ENCODE measurements at places on chromosomes 12 and 14. TPM values are rescaled to one million over a fixed set of nuclear protein-coding genes. Genes with fewer than 3 reads are reported as not detected.

WIF1 gene
- total RNA-seq, result not detected

CLEC7A gene
- total RNA-seq, result 0.26 TPM

LGR5 gene
- not detected for total RNA-seq

ZC3H14 gene
- total RNA-seq, result 33.5 TPM

C12orf56 gene
- not detected for total RNA-seq

KCNA5 gene
- total RNA-seq, result not detected

GRCh38 chr14:57480051-57480450 is 13.6 kb downstream of the CCDC198 start:
- no peak for ATAC-seq

DNA sequence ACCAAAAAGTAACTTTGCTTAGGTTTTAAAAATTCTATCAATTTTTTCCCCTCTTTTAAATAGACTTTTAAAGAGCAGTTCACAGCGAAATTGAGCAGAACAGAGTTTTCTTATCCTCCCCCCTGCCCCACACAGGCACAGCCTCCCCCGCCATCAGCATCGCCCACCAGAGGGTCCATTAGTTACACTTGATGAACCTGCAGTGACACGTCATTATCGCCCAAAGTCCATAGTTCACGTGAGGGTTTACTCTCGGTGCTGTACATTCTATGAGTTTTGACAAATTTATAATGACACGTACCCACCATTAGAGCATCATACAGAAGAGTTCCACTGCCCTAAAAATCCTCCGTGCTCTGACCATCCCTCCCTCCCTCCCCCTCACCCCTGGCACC is 58.4 kb downstream of the FZD10 start:
- no peak for ATAC-seq

DNA sequence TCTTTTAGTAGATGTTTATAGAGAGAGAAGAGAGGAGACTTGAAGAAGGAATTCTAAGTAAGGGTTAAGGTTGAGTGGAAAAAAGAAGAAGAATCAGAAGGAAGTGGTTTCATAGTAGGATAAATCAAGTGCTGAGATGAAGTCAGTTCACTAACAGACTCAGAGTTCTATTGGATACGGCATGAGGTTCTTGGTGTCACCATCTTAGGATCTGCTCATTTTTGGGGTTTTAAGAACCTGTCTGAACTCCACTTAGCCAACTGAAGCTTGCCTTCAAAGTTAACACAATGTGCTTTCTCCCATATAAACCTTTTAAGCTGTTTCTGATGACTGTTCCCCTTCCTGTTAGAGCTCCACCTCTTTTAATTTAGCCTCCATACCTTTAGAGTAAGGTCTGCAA is 152.6 kb downstream of the PRKCH start:
- no peak for ATAC-seq

DNA sequence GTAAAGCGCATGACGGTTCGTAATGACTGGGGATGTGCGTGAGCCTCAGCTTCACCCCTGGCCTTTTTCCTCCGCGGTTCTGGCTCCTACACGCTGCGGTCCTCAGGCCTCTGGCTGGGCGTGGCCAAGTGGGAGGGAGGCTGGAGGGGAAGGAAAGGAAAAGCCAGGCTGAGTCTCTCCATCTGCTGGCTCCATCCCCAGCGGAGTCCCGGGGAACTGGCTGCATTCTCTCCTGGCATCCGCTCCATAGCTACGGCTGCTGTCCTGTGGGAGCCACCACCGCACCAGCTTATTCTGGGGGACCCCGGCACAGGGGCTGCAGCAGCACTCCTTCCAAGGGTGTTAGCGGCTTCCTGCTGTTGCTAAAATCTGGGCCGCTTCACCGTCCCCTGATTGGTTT is 68.2 kb upstream of the SLC24A4 start:
- no peak for ATAC-seq

DNA sequence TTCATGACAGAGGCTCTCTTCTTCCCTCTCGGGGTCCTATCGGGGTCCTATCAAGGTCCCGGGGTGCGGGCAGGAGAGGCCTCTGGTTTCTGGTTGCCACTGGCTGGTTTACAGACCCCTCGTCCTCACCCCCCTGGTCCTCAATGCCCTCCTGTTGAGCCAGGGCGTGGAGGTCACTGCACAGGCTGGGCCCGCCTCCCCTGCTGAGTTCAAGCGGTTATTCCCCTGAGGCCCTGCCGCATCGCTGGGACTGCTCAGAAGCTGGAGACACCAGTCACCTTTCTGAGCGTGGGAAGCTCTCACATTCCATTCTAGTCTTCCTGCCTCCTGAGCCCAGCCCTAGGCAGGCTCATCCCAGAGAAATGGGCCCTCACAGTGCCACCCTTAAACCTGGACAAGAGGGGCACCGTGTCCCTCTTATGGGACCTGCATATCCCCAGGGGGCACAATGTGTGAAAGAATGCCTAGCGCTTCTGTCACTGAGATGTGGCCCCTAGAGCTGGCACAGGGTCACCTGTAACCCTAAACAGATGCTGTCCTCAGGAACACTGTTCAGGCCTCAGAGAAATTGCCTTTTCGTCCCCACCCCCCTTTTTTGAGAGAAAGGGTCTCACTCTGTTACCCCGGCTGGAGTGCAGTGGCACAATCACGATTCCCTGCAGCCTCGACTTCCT is 177.7 kb upstream of the RGS6 start:
- ATAC-seq, result no peak

DNA sequence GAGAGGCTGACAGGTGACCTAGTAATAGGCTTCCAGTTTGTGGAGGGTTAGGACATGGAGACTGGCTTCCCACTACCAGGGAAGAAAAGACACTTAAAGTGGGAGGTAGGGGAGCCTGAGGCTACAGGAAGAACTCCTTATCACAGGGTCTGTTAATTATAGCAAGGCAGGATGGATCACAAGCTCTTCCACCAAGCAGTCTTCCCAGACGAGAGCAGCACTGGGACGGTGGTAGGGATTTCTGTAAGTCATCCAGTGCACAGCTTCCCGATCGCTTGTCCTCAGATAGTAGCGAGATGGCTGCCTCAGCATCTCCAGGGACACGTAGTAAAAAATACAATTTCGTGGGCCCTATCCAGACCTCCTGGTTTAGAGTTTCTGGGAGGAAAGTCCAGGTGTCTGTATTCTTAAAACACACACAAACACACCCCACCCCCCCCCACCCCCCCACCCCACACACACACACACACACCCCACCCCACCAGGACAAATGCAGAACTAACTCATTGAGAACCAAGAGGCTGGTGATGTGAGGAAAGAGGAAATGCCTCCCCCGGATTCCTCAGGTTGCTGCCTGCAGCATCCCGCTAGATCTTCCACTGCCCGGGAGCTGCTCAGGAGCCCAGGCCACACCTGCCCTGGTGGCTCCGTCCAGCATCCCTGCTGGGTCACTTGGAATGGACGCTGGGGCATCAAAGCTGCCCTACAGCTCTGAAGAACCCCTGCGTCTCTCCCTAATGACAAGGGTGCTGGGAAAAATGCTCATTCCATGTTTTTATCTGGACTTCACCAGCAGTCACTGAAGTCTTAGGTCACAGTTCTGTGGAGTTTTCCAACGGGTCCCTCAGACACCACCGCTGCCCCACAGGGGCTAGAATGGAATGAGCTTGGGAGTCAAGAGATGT is 307.2 kb downstream of the CACNA1C start:
- ATAC-seq, result no peak

GRCh38 chr12:47307680-47308399 is 228.1 kb upstream of the AMIGO2 start:
- peak; percentile 91 for ATAC-seq

GRCh38 chr12:98406378-98406777 is 109.0 kb upstream of the TMPO start:
- no peak for ATAC-seq

DNA sequence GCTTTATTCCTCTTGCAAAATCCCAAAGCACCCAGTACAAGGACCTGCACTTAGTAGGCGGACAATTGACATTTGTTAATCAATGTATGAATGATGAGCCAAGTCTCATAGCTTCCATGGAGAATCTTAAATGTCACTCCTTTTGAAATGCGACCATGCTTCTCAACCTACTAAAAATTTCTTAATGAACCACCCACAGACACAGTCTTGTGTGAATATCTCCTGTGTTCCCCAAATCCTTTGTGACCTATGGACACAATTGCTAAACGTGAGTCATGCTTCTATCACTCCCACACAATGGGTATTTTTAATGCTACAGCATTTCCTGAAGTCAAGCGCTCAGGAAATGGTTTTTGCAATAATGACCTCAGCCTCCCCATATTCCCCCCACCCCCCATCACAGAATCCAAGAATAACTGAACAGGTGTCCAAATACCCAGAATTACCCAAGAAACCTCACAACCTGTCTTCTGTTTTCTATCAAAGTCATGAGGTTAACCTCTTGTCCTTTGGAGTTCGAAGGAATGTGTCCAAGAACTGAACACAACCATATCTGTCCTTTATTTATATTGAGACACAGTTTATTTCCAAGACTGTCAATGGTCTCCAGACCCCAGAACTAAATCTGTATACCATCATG is 163.6 kb upstream of the PLEKHG7 start:
- peak; percentile 85 for ATAC-seq

DNA sequence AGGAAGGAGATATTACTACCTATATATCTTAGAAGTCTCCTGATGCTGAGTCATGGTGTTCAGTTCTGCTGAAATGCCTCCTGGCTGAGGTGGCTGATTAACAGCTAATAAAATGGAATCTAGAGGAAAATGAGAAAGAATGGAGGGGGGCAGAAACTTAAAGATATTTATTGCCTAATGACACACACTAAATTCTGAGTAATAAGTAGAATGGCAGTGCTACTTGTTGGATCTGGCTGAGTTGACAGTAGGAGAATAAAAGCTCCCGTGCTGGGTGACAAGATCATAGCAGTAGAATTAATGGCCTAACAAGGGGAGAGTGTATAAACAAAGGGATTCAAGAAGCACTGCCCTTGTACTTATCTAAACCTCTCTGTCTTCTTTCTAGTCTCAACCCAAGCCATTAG is 137.5 kb downstream of the CNTN1 start:
- ATAC-seq, result no peak

- ATAC-seq, result no peak
Observed at GRCh38 chr12:125134576-125134975, 69.3 kb downstream of the AACS start.

DNA sequence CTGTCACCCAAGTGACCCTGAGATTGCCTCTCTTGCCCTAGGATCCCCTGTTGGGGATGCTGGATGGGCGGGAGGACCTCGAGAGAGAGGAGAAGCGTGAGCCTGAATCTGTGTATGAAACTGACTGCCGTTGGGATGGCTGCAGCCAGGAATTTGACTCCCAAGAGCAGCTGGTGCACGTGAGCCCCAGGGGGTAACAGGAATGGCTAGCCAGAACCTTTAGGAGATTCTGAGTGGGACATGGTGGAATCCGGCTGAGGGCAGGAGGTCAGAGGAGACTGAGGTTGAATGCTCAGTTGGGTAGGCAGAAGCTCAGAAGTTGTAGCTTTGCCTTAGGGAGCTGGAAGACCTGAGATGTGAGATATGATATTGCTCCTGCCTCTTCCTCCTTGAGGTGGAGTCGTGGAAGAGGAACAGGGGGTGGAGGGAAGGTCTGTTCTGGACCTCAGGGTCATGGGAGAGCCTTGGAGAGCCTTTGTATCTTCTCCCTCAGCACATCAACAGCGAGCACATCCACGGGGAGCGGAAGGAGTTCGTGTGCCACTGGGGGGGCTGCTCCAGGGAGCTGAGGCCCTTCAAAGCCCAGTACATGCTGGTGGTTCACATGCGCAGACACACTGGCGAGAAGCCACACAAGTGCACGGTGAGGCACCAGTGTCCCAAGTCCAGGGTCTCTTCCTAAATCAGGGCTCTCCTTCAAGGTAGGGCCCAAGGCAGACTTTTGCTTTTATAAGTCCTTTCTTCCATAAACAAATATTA is 6.3 kb downstream of the GLI1 start:
- ATAC-seq, result no peak

- no peak for ATAC-seq
Observed at GRCh38 chr14:69996216-69996615, 117.0 kb downstream of the SMOC1 start.

- ATAC-seq, result no peak
Observed at GRCh38 chr14:63155511-63156185, 48.6 kb upstream of the RHOJ start.

GRCh38 chr14:78788467-78789360 is 618.5 kb downstream of the NRXN3 start:
- ATAC-seq, result no peak

DNA sequence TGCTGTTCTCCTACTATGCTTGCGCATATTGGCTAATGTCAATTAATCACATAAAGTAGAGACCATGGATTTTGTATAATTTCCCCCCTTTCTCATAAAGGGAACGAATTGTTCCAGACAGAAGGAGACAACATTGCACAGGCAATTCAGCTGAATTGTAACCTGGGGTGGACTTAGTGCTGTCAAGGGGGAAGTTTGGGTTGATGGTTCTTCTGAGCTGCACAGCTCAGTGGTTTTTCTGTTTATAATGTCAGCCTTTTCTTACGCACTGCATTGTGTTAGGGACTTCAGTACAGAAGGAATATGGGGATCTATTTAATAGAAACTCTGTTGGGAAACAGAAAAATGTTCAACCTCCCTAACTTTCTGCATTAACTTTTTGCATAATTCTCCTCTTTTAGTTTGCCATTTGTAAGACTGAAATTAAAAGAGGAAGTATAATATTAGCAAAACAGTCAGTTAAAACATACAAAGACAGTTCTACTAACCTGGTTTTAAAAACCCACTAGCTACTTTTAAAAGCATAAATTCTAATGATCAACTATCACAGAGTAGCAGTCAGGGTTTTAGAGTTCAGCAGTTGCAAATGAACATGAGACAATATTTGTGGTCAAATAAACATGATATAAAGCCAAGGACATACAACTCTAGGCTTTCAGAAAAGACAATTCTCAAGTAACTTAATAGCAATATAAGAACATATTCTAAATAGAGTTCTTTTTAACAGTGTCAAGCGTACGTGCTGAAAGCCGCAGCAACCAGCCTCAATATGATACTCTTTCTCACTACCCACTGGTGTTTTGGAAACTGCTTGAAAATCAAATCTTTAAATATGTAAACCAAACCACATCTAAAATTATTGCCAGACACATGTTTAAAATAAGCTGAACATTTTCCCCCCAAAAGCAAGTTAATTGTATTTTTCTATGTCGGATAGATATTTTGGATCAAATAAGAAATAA is 393.0 kb downstream of the FSCB start:
- ATAC-seq, result no peak
